ENCODE measurements at places on chromosomes 6 and 20. TPM values are rescaled to one million over a fixed set of nuclear protein-coding genes. Genes with fewer than 3 reads are reported as not detected.

HLA-DPA1 gene
- total RNA-seq: 50.1 TPM

CCDC170 gene
- total RNA-seq: 6.4 TPM

AVP gene
- not detected for total RNA-seq

FAM83B gene
- 4.3 TPM for total RNA-seq

FRMD1 gene
- total RNA-seq: 0.31 TPM

- no peak overlapping the region for H3K27ac ChIP-seq
- DNase-seq: peak; percentile 12
- H3K36me3 ChIP-seq: no peaks in the 10 kb centered on the region
- no peaks in the 10 kb centered on the region for H3K27me3 ChIP-seq
Observed at GRCh38 chr6:122530440-122531046, 58.9 kb upstream of the SERINC1 start.

DNA sequence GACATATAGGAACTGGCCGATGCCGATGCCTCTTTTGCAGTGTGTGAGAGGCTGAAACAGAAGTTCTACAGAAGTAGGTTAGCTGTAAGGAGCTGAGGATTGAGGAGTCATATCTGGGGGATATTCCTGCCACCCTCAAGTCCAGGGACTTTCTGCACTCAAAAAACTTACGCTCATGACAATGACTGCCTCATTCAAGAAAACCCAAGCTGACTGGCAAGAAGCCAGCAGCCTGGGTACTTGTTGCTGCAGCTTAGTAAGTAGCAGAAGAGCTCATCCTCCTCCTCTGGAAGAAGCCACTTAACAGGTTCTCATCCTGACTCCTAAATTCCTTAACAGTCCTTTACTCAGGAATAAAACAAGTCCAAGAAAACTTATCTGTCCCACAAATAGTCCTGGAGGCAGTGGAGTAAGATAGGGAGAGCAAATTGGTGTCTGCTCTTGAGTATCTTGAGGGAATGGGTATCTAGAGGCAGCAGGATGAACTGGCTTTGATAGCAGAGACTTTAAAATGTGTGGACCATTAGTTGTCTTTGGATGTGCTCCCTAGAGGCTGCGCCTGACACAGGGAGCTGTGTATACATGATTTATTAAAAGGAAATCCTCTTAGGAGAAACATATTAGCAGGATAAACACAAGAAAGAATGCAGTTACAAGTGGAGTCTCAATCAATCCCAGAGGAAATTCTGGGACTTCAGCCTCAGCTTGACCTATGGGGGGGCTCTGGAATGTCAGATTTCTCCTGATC is 7.4 kb downstream of the CALHM5 start:
- no peaks in the 10 kb centered on the region for H3K27me3 ChIP-seq
- H3K36me3 ChIP-seq: no peaks in the 10 kb centered on the region
- H3K4me3 ChIP-seq: no peak overlapping the region
- H3K4me1 ChIP-seq: no peaks in the 10 kb centered on the region
- no peak for DNase-seq
- H3K27ac ChIP-seq: no peak overlapping the region

DNA sequence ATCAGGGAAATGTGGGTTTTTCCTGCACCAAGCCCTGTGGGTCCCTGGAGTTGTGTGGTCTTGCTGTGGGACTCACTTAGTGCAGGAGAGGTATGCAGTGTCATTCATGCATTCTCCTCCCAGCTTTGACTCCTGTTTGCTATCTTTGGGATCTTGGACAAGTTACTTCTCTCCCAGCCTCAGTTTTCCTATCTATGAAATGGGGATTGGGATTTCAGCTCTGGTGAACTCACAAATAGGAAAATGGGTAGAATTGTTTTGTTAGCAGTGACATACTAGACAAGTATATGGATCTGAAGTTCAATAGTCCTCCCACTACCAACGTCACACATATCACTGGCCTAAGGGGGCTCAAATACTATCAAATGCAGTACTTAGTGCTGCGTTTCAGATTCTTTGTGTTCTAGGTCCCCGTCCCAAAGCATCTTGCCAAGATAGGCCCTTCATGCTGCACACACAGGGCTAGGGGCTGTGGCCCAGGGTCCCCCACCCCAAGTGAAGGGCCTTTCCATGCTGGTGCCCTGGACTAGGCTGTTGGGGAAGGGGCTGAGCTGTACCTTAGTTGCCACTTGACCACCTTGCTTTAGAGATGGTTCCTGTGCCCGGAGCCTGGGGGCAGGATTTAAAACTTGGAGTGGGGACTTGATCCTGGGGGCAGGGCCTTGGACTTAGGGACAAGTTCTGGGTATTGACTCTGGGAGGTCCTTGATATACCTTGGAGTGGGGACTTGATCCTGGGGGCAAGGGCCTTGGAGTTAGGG is 98.0 kb downstream of the TOX2 start:
- H3K36me3 ChIP-seq: no peaks in the 10 kb centered on the region
- H3K4me3 ChIP-seq: no peak overlapping the region
- H3K4me1 ChIP-seq: no peaks in the 10 kb centered on the region
- no peak for DNase-seq
- no peak overlapping the region for H3K27ac ChIP-seq

GRCh38 chr6:143007646-143008045 is 53.0 kb upstream of the AIG1 start:
- no peaks in the 10 kb centered on the region for H3K27me3 ChIP-seq
- no peak for DNase-seq
- H3K4me1 ChIP-seq: no peaks in the 10 kb centered on the region
- H3K27ac ChIP-seq: no peak overlapping the region
- no peaks in the 10 kb centered on the region for H3K36me3 ChIP-seq

- H3K27me3 ChIP-seq: no peaks in the 10 kb centered on the region
- no peaks in the 10 kb centered on the region for H3K36me3 ChIP-seq
- DNase-seq: peak; percentile 91
- no peak overlapping the region for H3K4me3 ChIP-seq
- H3K27ac ChIP-seq: peak overlapping the region; percentile 89
Observed at GRCh38 chr6:36666826-36667591, 11.5 kb upstream of the CDKN1A start.

DNA sequence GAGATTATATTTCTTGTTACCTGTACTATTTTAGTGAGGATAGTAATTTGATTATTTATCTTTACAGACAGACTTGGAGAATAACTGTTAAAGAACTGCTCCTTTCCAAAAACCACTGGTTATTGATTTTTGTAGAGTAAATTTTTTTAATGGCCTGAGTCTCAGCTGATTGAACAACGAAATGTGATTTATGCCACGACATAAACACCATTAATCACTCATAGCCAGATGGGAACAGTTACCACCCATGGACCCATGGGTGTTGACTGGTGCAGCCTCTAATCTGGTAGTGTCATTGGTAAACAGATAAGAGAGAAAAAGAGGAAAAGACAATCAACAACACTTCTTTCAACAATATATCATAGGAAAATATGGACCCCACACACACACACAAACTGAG is 101.4 kb upstream of the BEND6 start:
- peaks cover 5% of the 10 kb centered on the region for H3K4me1 ChIP-seq
- H3K27ac ChIP-seq: no peak overlapping the region
- no peak overlapping the region for H3K4me3 ChIP-seq
- no peak for DNase-seq

- H3K4me1 ChIP-seq: no peaks in the 10 kb centered on the region
- H3K4me3 ChIP-seq: no peak overlapping the region
- no peak overlapping the region for H3K27ac ChIP-seq
- no peak for DNase-seq
Observed at GRCh38 chr20:51608061-51608460, 65.5 kb upstream of the NFATC2 start.

- no peaks in the 10 kb centered on the region for H3K36me3 ChIP-seq
- DNase-seq: peak; percentile 41
- no peak overlapping the region for H3K4me3 ChIP-seq
Observed at GRCh38 chr6:144659202-144660182, 374.4 kb downstream of the UTRN start.

GRCh38 chr6:164469276-164469949 is 840.0 kb downstream of the C6orf118 start:
- no peak overlapping the region for H3K4me3 ChIP-seq
- DNase-seq: no peak
- H3K27me3 ChIP-seq: no peaks in the 10 kb centered on the region
- no peaks in the 10 kb centered on the region for H3K36me3 ChIP-seq
- H3K4me1 ChIP-seq: no peaks in the 10 kb centered on the region

GRCh38 chr6:17927705-17928104 is 59.7 kb downstream of the KIF13A start:
- DNase-seq: no peak
- H3K27ac ChIP-seq: no peak overlapping the region
- no peak overlapping the region for H3K4me3 ChIP-seq
- no peaks in the 10 kb centered on the region for H3K27me3 ChIP-seq
- peaks cover 22% of the 10 kb centered on the region for H3K4me1 ChIP-seq
- H3K36me3 ChIP-seq: no peaks in the 10 kb centered on the region

- no peak overlapping the region for H3K27ac ChIP-seq
- peaks cover 6% of the 10 kb centered on the region for H3K4me1 ChIP-seq
- DNase-seq: no peak
Observed at GRCh38 chr20:61901392-61902220, 164.1 kb downstream of the TAF4 start.

DNA sequence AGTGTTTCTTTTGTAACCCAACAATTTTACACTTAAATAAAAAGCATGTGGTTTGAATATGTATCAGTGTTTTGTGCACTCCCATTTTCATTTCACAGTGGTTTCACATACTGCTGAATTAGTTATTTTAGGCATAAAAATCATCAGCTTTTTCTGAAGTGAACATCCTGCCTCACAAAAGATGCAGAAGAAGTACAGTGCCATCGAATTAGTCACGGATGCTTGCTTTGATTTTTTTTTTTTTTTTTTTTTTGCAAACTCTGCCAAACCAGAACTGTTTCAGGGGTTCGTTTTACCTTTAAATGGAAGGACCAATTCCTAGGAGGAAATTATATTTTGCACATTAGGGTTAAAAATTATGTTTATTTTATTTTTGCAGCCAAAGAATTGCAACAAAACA is 158.6 kb downstream of the RPS12 start:
- H3K27me3 ChIP-seq: no peaks in the 10 kb centered on the region
- H3K27ac ChIP-seq: no peak overlapping the region
- DNase-seq: no peak
- no peaks in the 10 kb centered on the region for H3K4me1 ChIP-seq

DNA sequence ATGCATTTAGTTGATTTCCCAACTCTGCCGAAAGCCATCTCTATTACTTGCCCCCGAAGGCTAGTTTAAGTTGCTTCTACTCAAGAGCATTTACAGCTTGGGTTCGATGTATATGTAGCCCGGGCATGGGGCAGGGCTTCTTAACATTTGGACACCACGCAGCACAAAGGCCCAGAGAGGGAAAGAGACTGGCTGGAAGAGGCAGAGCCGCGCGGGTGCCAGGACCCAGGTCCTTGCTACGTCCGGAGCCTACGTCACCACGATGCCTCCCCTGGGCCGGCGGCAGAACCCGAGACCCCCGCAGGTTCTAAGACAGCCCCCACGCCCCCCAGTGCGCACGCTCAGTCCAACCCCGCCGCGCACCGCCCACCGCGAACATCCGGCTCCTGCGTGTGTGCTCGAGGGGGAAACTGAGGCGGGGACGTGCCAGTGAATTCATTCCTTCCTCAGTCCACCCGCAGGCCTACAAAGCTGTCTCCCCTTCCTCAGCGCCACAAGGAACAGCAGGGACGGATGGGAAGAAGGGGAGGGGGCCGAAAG is 367 bp upstream of the PCIF1 start:
- no peak for DNase-seq
- H3K27me3 ChIP-seq: no peaks in the 10 kb centered on the region
- H3K36me3 ChIP-seq: no peaks in the 10 kb centered on the region
- peak overlapping the region; percentile 67 for H3K4me3 ChIP-seq
- H3K4me1 ChIP-seq: peaks cover 2% of the 10 kb centered on the region

DNA sequence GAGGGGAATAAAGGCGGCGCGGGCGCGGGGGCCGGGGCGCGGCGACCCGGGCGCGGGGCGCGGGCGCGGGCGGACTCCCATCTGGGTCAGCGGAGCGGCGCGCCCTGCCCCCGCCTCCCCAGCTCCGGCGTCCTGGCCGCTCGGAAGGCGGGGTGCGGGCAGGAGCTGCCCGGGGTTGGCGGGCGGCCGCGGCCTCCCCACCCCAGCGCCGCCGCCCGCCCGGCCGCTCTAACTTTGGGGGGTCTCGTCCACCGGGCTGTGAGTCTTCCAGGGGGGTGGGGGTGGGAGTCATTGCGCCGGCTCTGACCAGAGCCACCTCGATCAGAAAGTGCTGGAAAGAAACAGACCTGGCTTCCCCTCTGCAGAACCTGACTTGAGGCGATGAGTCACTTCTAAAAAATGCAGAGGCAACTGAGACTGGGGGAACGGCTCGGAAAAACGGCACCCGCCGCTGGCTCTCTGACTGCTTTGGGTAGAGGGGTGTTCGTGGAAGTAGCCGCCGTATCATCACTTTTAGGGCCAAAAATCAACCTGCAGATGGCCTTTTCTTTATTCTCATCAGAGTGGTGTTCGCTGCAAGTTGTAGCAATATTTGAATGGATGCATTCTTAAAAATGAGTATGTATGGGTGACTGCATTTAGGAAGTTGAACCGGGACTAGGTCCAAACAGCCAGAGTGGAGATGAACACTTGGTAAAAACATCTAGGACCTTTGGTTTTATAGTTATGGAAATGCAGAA is 667 bp downstream of the CAP2 start:
- peak; percentile 31 for DNase-seq
- peak overlapping the region; percentile 50 for H3K27ac ChIP-seq
- no peaks in the 10 kb centered on the region for H3K4me1 ChIP-seq
- H3K36me3 ChIP-seq: no peaks in the 10 kb centered on the region

GRCh38 chr6:122696079-122696478 is 83.4 kb upstream of the FABP7 start:
- H3K36me3 ChIP-seq: no peaks in the 10 kb centered on the region
- H3K27me3 ChIP-seq: no peaks in the 10 kb centered on the region
- no peak overlapping the region for H3K27ac ChIP-seq
- no peaks in the 10 kb centered on the region for H3K4me1 ChIP-seq
- DNase-seq: no peak

DNA sequence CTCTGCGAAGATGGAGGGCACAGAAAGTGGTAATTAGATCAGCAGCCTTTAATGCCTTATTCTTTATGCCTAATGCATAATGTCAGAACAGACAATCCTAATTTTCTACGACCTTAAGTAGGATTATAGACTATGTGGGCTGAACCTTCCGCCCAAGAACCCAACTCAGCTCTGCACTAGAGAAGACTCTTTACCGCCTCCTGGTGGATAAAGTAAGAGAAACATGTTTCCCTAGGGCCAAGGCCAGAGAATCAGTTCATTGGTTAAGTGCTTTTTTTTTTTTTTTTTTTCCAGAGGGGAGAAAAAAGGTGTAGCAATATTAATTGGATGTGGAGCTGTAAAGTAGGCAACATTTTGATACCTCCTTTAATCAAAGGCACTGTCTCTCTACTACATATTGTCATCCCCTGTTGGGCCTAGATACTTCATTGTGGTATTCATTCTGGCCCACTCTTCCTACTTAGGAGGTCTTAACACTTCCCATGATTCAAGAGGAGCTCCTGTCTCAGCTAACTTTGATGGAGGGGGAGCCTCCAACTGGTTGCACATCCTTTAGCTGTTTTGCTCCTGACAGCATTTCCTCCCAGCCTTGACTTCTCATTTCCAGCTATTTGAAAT is 124.9 kb upstream of the NRN1 start:
- H3K27me3 ChIP-seq: no peaks in the 10 kb centered on the region
- no peak overlapping the region for H3K27ac ChIP-seq
- no peak for DNase-seq
- no peaks in the 10 kb centered on the region for H3K4me1 ChIP-seq
- H3K36me3 ChIP-seq: no peaks in the 10 kb centered on the region

All from ovary (tissue), 10 donors.